ENCODE measurements at places on chromosomes 4 and X.

DNA sequence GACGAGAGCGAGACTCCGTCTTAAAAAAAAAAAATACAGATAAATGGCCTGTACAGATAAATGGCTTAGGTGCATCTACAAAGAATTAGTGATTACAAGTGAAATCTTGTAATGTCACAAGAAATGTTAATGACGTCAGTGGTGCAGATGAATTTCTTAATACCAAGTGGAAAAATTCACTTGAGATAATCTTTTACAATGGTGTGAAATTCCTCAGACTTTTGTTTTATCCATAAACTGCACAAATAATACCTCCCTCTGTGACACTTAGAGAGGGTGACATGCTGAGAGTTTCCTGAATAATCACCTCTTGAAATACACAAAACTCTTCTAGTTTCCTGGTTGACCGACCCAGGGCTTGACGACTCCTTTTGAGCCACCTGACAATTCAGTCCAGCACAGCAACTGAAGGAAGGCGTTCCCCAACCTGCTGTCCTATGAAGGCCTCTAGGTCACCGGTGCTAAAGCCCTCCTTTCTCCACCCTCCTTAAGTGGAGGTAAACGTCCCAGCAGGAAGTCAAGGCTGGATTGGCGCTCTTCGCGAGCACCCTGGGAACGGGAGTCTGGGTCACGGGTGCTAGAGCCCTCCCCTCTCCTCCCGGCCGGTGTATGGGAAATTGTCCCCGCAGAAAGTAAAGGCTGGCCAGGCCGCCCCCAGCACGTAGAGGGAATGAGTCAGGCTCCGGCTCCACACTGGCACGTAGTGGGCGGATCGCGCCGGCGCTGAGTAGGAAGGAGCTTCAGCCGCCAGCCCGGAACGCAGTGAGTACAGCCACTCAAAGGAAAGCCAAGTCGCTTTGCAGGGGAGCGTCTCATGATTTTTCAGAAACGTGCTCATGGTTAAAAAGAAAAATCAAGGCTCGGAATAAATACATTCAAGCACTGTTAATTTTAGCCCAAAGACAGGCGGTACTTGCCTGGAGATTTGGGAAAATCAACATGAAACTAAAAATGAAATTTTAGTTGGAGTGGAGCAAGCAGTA, at the start of gene TMEM144:
Gene TMEM144 (plus strand): TSS at position 662 of the 983 bp plus-strand sequence. CDS start 2,182 bp downstream, outside the sequence.
- peak; percentile 30 for DNase-seq

DNA sequence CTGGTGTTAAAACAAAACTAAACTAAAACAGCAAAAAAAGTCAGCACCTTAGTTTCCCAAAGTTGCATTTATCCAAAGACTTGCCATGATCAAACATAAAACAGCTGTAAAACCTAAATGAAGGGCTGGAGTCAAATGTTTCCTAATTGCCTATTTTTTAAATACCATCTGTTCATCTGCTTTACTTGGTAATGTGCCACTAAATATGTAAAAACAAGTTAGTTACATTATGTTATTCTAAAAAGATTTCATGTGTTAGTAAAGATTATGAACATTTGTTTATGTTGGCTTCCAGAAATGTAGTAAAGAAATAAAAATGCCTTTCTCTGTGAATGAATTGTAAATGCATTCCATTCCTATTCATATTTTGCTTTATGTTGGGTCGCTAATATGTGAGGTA, 977.8 kb downstream of the FSTL5 start:
- DNase-seq, result no peak

DNA sequence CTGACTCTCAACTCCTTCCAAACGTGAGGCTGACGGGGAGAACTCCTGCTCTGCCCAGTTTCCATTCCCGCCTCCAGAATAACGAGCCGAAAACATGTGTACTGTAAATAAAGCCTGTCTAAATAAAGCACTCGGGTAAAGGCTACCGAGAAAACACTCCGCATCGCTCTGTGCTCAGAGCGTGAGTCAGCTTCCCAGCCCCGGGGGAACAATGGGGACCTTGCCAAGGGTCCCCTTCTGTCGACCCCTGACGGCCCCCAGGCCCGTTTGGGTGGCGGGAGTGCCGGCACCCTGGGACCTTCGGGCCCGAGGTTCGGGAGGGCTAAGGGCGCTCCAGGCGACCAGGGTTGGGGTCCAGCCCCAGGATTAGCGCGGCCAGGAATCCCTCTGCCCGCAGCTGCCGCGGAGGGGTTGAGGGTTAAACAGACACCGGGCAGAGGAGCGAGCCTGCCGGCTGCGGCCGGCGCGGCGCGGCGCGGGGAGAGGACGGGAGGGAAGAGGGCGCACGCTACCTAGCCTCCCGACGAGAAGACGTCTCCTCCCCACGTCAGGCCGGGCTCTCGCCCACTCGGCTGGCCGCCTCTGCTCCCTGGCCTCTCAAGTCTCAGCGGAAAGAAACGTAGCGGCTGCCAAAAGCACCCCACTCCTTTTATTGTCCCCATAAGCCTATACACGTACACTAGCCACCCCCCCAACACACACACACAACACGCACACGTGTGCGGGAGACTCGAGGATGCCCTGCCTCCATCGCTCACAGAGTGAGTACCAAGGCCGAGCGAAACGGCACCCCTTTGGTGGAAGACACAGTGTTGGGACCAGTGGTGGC, 85.5 kb downstream of the BCOR start:
- no peak for DNase-seq

DNA sequence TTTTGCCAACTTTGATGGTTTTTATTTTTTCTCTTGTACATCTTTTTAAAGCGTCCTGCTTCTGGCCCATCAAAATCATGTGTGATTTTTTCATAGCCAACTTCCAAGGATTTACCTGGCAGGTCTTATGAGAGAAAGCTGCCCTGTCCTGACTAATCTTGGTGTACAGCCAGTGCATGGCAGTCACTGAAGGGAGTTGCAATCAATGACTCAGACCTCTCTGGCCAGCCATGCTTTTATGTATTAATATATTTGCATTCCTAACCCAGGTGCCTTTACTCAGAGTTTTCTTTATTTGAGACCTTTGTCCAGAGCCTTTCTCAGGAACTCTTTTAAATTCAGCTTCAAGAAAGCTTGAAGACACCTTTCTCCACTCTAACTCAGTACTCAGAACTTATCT, 691.5 kb upstream of the HTR2C start:
- DNase-seq, result no peak

DNA sequence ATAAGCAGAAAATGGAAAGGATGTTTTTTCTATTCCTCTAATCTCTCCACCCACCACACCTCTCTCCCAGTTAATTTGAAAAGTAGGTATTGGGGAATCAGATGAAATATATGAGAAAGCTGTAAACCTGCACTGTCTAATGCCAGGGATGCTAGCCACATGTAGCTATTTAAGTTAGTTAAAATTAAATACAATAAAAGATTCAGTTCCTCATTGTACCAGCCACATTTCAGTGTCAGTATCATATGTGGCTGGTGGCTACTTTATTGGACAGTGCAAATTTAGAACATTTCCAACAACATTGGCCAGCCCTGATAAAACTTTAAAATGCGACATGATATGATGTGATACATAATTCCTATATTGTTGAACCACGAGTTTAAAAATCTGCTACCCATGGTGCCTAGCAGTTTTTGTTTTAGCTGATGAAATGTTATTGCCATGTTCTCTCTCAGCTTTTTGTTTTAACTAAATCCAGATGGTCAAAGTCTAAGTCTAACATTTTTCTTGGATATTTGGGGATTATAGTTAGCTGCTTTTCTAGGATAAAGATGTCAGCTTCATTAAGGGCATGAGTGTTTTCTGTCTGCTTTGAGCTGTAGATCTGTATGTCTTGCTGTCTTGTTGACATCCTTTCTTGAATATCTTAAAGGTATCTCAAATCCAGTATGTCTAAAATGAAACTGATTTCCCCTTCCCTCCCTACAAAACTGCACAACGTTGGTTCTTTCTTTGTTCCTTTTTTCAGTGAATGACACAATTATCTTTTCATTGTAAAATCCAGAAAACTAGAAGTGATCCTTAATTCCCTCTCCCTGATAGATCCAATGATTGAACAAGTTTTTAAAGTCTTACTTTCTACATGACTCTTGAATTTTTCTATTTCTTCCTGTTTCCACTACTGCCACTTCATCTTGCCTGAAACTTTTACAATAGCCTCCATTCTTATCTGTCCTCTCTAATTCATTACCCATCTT, 6.2 kb downstream of the ARFIP1 start:
- no peak for DNase-seq

DNA sequence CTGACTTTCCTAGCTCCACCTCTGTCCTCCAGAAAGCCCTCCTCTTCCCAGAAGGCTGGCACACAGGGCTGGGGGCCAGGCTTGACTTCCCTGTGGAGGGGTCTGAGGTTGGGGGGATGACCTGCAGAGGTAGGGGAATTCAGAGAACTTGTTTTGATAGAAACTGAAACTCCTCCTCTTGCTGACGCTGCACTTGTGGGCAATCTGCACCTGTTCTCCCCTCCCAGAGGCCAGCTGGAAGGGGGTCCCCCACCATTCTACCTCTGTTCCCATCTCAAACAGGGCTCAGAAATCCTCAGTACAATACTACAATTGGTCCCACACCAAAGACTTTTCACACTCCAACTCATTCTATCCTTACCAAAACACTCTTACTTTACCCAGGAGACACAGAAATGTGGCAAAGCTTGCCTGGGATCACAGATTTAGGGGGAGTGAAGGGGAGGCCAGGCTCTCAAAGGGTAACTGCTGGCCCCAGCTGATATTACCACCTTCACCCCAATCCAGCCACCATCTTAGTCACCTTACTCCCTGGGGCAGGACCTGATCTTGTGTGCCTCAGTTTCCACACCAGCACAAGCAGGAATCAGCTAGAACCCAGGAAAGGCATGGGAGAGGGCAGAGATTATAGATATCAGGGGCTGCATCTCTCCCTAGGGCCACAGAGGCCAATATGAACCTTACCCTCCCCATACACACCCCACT, 18.5 kb downstream of the OTUD5 start:
- DNase-seq, result peak; percentile 49

DNA sequence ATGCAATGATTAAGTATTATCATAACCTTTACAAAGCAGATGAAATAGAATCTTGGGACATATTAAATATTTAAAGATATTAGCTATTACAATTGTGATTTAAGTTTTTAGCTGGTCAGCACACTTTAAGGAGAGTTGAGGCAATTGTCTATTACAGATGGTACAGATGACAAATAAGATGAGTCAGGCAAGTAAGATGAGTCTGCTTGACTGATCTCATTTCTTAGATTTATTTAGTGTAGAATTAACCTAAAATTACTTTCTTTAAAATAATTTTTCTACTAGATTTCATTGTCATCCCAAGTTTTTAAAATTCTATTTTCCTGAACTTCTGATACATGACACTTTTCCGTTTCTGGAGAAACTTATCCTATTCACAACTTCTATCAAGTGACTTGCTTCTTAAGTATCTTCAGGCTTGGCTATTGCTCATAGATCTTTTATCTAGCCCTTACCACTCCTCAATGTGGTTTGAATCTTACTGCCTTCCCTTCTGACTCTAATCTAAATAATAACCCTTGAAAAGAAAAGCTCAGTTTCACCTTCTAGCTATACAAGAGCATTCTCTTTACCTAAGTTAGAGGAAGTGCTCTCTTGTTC, 32.9 kb downstream of the CXCL1 start:
- DNase-seq, result no peak

DNA sequence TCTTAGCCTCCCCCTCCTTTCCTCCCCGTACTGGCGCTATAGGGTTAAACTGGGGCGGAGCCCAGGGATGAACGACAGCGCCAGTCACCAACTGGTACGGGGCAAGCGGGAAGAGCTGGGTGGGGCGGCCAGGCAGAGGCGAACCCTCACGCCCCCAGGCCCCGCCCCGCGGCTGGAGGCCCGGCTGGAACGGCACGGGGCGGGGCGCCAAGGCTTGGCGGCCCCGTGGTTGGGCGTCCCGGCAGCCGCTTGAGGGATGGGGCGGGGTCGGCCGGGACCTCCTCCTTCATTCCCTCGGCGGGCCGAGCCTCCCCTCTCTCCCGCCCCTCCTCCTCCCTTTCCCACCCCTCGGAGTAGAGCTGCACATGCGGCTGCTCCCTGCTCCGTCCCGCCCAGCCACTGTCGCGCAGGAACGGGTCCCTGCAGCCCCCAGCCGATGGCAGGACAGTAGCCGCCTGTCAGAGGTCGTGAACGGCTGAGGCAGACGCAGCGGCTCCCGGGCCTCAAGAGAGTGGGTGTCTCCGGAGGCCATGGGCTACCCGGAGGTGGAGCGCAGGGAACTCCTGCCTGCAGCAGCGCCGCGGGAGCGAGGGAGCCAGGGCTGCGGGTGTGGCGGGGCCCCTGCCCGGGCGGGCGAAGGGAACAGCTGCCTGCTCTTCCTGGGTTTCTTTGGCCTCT, at the start of gene EDA:
Gene EDA (plus strand): TSS at position 335 of the 678 bp plus-strand sequence.
- peak; percentile 57 for DNase-seq

DNA sequence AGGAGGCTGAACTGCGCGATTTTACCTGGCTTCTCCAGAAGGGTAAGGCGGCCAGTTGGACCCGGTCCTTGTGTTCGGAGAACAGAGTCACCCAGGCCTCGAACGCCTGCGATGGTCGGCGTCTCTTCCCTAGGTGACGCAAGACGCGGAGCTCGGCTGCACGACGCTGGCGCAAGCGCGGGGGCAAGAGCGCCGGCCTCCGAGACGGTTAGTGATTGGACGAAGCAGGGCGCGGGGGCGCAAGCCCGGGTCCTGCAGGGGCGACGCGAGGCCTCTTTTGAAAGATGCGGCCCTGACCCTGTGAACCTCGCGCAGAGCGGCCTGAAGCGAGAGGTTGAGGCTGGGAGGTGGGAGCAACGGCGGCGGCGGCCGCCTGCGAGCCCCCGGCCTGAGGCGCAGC, 428 bp downstream of the ADAD1 start:
- no peak for DNase-seq

DNA sequence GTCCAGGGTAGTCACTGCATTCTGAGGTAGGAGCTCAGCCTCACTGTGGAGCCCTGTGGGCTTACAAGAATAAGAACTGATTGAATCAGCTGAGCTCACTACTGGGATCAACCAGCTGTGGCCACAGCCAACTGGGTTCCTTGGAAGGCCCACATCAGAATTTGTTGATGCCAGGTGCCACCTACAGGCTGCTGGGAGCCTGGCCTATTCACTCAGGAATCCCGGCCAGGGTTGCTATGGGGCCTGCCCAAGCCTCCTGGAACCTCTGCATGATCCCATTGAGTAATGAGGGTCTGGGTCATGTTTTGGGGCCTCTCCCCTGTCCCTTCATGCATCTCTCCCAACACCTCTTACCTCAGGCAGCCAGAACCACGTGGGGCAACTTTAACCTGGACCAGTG, 53.9 kb upstream of the KIAA1210 start:
- DNase-seq, result no peak

GRCh38 chrX:139831675-139832456, 101.0 kb downstream of the ATP11C start:
- no peak for DNase-seq

GRCh38 chrX:65591206-65591605, 56.6 kb upstream of the LAS1L start:
- DNase-seq, result no peak

DNA sequence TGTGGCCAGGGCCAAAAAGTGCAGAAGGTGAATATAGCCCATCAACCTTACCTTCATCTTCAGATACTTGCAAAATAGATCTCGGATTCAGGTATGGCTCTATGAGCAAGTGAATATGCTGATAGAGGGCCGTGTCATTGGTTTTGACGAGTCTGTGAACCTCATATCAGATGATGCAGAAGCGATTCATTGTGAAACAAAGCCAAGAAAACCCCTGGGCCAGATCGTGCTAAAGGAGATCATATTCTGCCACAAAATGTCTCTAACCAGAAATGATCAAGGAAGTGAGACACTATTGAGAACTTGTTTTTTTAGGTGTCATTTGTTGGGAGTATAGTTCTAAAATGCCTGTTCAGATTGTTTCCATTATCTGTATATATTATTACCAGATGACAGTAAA, 48.3 kb downstream of the PDK3 start:
- DNase-seq, result peak; percentile 23

GRCh38 chr4:17786567-17786966, 5.1 kb upstream of the FAM184B start:
- no peak for DNase-seq
